ENCODE measurements at places on chromosomes 16 and 17. TPM values are rescaled to one million over a fixed set of nuclear protein-coding genes. Genes with fewer than 3 reads are reported as not detected.

SMIM22 gene
- total RNA-seq, result not detected

SLFN12L gene
- 0.05 TPM for total RNA-seq

ARMC5 gene
- 29.8 TPM for total RNA-seq

ZNF207 gene
- total RNA-seq, result 115 TPM

TBC1D3B gene
- 0.85 TPM for total RNA-seq

KREMEN2 gene
- total RNA-seq, result not detected

Data from dermis blood vessel endothelial cell (primary cell).